ENCODE measurements at places on chromosomes 1 and 21.
A peak's percentile ranks its signal among the peaks of the same experiment; 100 is the strongest.

- no peak for DNase-seq
These were observed 9.6 kb upstream of the CCDC27 start for GRCh38 chr1:3742439-3743298.

- no peak for DNase-seq
These were observed 736 bp downstream of the KCNC4 start for GRCh38 chr1:110210604-110211495.

DNA sequence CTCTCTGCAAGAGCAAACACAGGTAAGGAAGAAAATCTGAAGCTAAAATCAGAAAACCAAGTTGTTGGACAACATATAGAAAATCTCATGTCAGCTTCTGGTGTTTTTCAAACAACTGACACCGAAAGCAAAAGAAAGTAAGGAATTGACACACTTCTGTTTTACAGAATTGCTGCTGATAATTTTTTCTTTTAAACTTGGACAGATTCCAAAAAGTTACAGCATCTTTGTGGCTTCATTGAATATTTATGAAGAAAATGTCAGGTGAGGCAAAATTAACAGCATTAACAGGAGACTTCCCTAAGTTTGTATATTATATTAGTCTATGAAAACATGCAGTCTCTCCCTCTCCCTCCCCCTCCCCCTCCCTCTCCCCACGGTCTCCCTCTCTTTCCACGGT, 14.9 kb upstream of the CTSS start:
- DNase-seq: no peak

GRCh38 chr1:151981178-151981525, 12.5 kb downstream of the S100A10 start:
- DNase-seq: no peak

- DNase-seq: no peak
These were observed 24.1 kb downstream of the TRIM45 start for GRCh38 chr1:117097443-117097842.

DNA sequence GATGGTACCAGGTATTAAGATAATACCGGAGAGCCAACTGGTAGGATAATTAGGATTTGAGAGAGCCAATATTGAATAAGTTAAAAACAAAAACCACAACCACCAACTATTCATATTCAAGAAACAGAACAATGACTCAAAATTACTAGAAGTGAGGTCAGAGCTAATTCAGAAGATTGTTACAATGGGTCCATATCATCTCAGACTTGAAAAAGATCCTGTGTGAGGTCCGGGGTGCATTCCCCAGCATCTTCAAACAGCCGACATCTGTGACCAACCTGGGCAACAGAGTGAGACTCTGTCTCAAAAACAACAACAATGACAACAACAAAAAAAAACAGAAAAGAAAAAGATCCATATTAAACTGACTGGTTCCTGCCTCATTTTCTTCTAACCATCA, 18.6 kb downstream of the AK2 start:
- no peak for DNase-seq

DNA sequence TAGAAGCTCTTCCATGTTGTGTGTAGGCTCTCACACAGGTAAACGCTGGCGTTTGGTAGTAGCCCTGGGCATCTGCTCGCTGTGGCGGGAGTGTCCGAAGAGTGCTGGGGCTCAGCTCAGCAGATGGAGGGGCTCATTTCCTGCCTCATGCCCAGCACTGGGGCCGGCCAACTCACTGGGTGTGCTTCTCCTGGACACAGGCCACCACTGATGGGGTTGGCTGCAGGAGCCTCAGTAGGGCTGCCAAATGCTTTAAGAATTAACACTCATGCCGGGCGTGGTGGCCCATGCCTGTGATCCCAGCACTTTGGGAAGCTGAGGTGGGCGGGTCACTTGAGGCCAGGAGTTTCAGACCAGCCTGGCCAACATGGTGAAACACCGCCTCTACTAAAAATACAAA, 20.9 kb downstream of the UQCRHL start:
- no peak for DNase-seq

DNA sequence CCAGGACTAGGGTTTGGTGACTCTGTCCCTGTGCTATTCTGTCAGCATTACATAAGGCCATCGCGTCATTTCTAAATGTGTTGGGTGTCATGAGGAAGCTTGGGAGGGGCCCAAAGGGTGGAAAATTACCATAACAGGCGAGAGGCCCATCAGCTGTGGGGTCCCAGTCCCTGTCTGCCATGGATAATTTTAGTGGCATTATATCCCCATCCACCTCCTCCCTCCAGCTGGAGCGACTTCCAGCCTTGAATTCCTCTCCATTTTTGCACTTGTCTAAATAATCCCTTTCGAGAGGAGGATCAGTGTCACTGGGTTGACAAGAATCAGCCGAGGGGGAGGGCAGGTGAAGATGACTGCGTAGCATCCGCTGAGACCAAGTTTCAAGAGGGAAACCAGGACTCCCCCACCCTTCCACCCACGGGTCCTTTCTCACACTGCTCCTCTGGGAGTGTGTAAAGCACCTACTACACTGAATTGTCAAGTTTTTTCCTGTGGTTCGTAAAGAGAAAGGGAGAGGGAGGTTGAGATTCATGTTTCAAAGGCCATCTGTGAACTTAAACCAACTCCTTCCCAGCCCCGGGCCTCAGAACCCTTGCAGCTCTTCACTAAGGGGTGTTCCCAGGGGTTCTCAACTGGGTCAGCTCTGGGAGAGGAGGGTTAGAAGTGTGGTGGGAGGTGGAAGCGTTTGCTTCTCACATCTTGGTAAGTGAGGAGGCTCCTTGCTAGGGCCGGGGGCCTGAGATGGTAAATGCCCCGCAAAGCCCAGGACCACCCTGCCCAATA, 29.2 kb downstream of the VASH2 start:
- DNase-seq: no peak

DNA sequence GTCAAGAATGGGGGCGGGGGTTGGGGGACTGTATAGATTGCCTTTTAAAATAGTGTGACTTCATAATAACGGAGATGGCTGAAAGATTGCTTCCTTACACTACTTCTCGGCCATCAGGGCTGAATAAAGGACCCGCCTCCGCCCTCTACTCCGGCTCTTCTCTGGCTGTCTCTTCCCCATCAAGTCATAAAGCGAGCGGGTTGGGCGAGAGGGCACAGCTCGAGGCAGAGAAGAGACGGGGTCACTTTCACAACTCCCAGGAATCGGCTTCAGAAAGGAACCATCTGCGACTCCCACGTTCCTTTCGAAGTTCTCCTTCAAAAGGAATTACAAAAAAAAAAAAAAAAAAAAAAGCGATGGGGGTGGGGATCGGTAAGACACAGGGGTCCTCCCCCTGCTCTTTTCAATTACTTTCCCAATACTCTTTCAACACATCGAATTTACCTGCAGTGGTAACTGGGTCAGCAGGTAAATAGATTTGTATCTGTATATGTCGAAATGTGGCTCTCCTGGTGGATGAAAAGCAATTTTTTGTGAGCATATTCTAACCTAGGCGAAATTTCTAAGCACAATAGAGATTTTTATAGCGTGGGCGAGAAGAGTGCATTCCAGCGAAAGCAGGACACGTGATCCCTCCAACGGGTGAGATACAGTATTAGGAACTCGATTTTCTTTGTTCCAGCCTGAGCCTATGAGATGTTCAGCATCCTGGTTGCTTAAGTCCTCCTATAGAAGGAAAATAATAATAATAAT, 2.0 kb downstream of the LRRC7 start:
- peak; percentile 79 for DNase-seq

Data from muscle of back (tissue), 13 donors.